ENCODE measurements at places on chromosomes 5 and 9.
A peak's percentile ranks its signal among the peaks of the same experiment; 100 is the strongest.

DNA sequence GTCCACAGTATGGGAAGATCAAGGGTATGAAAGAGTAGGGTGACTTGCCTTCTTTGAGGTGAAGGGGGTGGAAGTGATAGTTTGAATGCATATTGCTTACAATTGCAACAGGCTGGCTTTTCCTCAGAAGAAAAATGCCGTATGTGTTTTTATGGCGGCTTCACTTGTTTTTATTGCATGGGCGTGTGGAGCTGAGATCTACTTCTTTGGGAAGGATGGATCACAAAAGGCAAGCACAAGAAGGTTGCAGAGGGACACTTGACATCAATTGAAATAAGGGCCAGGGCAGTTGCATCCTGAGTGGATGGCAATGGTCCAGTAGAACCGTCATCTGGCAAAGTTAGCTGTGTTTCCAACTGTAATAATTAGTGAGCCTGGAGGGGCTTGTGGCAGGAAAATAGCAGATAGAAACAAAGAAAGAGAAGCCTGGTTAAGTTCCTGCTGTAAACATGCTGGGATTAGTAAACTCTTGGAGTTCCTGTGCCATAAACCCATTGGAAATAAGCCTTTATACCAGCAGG, 138.4 kb downstream of the NTRK2 start:
- DNase-seq = no peak

DNA sequence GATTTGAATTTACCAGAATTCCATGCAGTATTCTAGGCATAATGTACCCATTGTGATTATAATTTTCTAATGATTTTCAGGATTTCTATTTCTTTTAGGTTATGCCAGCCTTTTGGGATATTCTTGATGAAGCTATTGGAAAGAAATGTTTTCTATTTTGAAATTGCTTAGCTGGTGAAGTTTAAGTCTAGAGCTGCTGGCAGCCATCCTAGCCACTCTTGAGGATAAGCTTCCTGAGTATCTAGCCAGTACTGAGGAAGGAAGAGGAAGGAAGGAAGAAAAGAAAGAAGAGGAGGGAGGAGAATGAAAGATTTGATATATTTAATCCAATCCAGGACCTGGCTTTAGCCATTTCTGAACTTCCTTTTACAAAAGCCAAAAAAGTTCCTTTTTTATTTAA, 142.1 kb upstream of the DAB2 start:
- DNase-seq = no peak

DNA sequence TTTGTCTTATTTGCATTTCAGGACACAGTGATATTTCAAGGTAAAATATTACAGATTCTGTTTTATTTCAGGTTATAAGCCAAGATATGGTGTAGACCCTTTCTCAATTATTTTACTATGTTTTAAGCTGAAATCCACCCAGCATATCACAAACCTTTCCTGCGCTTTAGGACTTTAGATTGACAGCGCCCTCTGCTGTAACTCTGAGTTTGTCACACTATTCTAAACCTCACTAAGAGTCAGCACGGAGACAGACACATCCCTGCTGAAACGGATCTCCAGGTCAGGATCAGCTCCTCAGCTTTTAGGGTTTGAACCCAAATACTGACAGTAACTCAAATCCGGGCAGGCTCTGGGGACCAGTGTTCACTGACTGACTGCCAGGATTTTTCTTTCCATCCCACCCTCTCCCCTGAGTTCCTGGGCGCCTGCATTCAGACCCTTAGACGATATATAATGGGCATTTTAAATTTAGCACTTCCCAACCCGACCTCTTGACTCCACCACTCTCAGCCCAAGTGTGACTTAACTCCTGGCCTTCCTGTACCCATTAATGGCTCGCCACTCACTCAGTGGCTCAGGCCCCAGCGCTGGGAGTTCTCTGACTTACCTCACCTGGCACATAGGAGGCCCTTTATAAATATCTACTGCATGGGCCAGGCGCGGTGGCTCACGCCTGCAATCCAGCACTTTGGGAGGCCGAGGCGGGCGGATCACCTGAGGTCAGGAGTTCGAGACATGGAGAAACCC, 33.5 kb downstream of the TLX3 start:
- DNase-seq = peak; percentile 52

DNA sequence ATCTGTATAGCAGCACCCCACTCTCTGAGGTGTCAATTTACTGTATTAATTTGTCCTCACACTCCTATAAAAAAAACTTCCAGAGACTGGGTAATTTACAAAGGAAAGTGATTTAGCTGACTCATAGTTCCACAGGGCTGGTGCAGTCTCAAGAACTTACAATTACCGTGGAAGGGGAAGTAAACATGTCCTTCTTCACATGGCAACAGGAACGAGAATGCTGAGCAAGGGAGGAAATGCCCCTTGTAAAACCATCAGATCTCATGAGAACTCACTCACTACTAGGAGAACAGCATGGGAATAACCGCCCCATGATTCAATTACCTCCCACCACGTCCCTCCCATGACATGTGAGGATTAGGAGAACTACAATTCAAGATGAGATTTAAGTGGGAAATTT, 602.6 kb downstream of the MTRR start:
- DNase-seq = no peak

DNA sequence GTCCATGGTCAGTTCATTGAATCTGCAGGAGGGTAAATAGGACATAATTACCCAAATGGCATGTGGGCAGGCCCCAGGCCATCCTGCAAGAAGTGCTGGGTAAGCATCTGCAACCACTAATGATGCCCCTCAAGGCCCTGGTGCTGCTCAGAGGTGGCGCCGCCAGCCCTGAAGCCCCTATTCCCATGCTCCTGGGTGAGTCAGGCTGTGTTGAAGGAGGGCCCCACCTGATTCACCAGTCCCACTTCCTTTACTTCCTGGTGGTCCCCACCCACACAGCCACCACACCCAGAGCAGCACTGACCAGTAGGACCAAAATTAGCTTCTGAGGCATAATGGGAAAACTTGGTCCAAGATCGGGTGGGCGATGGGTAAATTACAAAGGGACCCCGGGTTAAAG, 120.4 kb upstream of the SPRY4 start:
- no peak for DNase-seq

DNA sequence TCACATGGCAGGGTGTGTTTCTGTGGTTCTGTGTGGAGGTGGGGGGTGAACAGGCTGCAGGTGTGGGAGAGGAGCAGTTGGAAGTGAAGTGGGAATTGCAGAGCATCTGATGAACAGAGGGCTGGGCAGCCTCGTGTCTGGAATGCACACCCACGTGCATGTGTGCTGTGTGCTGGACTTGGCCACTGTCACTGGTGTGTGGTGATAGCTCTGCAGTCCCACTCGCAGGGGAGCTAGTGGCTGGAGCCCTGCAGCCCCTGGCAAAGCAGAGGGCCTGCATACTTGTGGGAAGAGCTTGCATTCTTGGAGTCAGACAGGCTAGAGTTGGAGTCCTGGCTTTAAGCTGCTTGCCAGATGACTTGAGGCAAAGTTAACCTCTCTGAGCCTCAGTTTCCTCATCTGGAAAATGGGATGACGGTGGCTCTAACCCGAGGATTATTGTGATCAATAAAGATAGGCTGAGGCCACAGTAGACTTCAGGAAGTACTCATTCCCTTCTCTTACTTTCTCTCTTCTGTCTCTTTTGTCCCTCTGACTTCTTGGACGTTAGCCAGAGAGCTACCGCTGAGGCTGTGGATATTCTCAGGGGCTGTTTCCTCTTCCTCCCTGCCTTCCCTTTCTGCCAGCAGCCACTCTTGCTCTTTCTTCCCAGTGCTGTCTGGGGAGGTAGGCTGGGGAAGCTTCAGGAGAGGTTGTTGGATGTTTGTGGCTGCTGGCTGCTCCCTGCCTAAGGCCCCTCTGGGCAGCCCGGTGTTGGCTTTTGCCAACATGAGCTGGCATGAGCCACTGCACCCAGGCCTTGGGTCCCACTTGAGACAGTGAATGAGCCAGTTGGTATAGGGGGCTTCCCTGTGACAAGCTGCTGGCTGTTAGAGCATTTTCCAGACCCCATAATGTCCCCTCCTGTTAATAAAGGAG, 18.3 kb downstream of the PSAT1 start:
- DNase-seq = no peak

DNA sequence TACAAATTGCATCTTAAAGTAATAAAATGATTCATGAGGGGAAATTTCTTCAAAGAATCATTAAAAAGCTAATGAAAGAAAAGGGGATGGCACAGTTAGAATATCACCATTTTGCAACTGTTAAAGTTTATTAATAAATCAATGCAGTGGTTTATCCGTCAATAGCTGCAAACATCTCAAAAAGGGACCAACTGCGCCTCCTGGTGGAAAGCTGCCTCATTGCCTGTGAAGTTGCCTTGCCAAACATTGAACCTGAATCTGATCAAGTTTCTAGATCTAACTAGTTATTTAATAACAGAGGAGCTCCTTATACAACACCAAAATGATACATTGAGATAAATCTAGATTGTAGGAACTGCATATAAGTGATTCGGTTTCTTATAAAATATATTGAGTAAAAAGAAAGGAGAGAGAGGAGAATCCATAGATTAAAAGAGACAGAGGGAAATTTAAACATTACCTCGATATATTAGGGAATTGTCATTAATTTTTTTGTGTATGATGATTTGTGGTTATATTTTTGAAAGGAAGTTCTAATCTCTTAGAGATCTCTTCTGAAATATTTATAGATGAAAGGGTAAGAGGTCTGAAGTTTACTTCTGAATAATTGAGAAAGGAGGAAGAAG, 6.9 kb upstream of the NDUFB6 start:
- peak; percentile 38 for DNase-seq

GRCh38 chr9:93582115-93582514, 5.7 kb downstream of the PHF2 start:
- DNase-seq = peak; percentile 47

GRCh38 chr5:137090721-137091120, 408.4 kb downstream of the SPOCK1 start:
- no peak for DNase-seq

DNA sequence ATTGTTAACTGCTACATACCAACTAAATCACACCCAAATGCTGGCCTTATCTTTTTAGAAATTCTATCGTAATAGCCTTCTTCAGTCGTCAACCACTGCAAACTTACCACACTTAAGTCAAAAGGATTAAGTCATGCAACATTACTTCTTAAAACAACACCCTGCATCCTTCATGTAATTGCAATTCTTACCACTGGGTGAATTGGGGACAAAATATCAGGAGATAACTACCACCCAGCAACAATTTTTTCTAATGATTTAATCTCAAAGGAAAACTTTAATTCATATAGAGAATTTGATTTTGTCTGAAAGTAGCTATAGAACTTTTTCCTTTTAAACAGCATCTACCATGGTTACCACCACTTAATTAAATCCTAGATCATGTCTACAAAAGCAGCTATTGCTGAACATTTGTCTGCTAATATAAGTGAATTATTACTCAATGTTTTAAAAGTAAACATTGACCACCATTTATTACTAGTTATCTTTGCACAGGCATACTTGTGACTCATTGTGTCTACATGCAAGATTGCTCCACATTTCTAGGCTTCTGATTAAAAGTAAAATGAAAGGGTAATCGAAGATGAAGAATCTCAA, 10.5 kb downstream of the MLLT3 start:
- DNase-seq = peak; percentile 64

- DNase-seq = peak; percentile 36
Observed at GRCh38 chr9:130530938-130531337, 48.4 kb upstream of the FUBP3 start.

DNA sequence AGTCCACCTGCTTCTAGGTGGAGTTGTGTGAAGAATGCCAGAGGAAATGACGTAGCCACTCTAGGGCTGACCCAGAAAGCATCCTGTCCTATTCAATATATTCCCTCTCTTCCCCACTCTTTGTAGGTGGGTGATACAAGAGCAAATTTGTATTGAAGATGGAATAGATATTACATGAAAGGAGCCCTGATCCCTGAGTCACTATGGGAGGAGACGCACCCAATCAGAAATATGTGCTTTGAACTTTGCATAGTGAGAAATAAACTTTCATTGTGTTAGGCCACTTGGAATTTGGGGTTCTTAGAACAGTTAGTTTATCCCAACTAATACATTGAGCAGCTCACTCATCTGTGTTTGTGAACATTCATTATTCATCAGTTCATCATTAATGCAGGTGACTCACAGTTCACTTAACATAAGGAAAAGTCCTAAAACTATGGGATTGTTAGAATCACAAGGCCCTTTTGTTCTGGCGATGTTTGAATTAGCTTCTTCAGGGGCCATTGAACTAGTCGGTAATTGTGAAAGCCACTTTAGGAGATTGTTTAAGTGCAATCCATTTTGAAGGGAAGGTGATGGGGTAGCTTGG, 26.9 kb upstream of the NTRK2 start:
- DNase-seq = peak; percentile 14

DNA sequence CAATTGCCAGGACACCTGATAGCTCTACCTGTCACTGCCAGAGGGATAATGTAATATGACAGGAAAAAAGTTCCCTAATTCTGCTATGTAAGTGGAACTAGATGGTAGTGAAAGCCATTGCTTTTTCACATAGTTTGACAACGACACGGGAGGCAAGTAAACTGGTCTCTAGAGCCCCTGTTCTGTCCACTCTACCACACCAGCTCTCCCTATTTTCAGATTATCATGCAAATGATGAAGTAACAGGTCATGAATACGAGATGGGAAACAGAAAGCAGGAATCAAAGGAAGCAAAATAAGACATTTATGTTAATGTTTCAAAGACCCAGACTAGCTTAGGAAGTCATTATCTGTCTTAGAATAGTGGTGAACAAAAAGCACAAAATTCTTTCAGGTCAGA, 56.2 kb downstream of the TAF11L14 start:
- no peak for DNase-seq

DNA sequence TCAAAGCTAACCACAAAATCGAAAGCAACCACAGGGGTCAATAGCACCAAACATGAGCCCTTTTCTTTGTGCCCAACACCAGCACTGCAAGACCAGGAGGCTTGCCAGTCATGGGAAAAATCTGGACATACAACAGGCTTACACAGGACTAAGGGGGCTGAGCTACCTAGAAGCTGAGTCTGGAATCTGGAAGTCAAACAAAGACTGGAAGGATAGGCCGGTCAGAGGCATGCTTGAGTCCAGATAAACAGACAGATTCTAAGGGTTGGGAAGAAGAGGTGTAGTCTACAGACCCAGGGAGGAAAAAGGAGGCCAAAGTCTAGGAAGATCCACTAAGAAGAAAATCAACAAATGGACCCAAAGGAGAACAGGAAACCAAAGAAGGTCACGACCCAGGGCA, 73.3 kb downstream of the MYO10 start:
- DNase-seq = no peak

- no peak for DNase-seq
Observed at GRCh38 chr9:17751486-17751885, 172.6 kb downstream of the SH3GL2 start.

- no peak for DNase-seq
Observed at GRCh38 chr5:2140501-2141175, 257.9 kb upstream of the IRX4 start.

DNA sequence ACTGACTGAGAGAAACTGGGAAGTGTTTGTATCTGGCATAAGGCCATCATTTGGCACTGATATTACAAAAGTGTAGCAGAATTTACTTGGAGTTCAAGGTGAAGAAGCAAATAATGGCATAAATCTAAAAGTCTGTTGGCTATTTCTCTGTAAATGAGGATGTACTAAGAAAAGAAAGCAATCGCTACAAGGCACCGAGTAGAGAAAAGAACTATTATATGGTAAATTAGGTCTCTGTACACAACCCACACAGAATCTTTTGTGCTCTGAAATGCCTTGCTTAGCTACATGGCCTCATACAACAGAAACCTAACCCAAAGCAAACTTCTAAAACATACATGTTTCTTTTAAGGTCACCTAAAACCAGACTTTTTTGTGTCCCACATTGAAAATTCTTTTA, 290.1 kb upstream of the WWC1 start:
- DNase-seq = no peak

GRCh38 chr9:138011951-138012500, 134.4 kb downstream of the CACNA1B start:
- no peak for DNase-seq

GRCh38 chr9:109439378-109440116, 58.6 kb downstream of the PTPN3 start:
- DNase-seq = no peak

Data from HepG2 (cell line).